ENCODE measurements at places on chromosomes 13 and 19.
A peak's percentile ranks its signal among the peaks of the same experiment; 100 is the strongest.

DNA sequence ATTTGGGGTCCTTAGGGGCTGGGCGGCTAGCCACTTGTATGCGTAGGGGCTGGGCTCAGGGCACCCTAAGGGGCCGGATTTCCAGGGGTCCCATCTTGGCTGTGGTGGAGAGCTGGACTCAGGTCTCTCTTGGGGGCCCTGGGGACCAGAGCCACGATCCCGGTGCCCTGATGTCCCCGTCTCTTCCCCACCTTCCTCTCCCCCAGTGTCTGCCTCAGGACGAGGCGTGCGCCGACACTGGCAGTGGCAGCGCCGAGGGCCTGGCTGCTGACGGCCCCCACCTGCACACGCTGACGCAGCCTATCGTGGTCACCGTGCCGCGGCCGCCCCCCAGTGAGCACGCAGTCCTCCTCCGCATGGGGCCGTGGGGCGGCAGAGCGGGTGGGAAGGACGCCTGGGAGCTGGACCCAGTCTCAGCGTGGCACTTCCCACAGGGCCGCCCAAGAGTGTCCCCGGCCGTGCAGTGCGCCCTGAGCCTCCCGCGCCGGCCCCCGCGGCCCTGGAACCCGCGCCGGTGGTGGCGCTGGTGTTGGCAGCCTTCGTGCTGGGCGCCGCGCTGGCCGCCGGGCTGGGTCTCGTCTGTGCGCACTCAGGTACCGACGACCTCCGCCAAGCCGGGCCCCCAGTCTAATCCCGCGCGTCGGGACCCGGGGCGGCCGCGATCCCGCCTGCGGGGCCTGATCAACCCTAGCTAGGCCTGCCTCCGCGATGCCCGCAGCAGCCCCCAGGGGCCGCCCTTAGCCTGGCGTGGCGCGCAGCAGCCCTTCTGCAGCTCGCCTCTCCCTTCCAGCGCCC, 2.7 kb upstream of the SNAPC2 start:
- DNase-seq, result no peak

GRCh38 chr19:5615756-5616327, 6.7 kb downstream of the SAFB2 start:
- DNase-seq, result no peak

- no peak for DNase-seq
These were observed 2.9 kb upstream of the HTR2A start for GRCh38 chr13:46899801-46900200.

DNA sequence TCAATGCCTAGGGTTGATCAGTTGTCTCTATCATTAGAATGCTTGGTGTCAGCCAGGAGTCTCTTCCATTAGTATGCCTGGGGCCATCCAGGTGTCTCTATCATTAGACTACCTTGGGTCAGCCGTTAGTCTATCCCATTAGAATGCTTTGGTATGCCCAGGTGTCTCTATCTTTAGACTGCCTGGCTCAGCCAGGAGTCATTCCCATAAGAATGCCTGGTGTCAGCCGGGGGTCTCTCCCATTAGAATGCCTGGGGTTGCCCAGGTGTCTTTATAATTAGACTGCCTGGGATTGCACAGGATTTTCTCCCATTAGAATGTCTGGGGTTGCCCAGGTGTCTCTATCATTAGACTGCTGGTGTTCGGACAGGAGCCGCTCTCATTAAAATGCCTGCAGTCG, 1442.9 kb downstream of the UQCRFS1 start:
- no peak for DNase-seq

DNA sequence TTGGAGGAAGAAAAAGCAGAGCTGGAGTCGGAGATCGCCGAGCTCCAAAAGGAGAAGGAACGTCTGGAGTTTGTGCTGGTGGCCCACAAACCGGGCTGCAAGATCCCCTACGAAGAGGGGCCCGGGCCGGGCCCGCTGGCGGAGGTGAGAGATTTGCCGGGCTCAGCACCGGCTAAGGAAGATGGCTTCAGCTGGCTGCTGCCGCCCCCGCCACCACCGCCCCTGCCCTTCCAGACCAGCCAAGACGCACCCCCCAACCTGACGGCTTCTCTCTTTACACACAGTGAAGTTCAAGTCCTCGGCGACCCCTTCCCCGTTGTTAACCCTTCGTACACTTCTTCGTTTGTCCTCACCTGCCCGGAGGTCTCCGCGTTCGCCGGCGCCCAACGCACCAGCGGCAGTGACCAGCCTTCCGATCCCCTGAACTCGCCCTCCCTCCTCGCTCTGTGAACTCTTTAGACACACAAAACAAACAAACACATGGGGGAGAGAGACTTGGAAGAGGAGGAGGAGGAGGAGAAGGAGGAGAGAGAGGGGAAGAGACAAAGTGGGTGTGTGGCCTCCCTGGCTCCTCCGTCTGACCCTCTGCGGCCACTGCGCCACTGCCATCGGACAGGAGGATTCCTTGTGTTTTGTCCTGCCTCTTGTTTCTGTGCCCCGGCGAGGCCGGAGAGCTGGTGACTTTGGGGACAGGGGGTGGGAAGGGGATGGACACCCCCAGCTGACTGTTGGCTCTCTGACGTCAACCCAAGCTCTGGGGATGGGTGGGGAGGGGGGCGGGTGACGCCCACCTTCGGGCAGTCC, 5.0 kb downstream of the FOSB start:
- no peak for DNase-seq

DNA sequence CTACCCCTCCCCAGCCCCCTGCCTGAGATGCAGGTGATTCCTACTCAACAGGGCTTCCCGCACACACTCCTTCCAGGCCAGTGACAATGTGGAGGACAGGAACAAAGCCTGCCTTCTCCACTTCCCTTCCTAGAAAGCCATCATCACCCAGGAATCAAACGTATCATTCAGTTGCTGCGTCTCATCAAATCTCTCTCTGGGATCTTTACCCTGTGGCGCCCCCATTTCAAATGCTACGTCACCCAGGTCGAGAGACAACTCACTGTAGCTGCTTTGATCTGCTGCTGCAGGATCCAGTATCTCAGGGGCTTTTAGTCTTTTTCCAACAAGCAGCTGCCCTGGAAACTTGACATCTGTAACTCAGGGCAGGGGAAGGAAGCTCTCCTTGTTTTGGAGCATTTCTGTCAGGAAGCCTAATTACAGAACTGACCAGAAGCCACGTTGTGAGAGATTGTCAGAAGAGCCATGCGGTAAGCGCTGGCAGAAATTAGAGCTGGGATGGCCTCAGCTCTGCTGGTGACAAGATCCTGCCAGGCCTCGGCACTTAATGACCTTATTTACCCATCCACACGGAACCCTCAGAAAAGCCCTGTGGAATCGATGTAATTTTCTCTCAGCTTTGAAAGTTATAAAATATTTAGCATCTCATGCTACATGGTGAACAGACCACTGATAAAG, 140.5 kb downstream of the STK24 start:
- DNase-seq, result no peak

DNA sequence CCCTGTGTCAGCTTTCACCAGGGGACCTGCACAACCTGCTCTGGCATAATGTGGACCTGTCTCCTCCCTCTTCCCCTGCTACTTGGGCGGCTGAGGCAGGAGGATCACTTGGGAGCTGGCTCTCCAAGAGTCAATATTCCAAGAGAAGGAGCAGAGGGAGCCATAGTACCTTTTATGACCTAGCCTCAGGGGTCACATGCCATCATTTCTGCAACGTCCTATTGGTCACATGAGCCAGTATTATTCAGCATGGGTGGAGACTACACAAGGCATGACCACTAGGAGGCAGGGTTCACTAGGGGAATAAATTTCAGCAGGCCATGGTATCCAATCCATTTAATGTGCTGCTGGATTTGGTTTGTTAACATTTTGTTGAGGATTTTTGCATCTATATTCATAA, 12.0 kb upstream of the SHFL start:
- DNase-seq, result peak; percentile 5

GRCh38 chr19:33256261-33256660, 30.6 kb upstream of the SLC7A10 start:
- no peak for DNase-seq

DNA sequence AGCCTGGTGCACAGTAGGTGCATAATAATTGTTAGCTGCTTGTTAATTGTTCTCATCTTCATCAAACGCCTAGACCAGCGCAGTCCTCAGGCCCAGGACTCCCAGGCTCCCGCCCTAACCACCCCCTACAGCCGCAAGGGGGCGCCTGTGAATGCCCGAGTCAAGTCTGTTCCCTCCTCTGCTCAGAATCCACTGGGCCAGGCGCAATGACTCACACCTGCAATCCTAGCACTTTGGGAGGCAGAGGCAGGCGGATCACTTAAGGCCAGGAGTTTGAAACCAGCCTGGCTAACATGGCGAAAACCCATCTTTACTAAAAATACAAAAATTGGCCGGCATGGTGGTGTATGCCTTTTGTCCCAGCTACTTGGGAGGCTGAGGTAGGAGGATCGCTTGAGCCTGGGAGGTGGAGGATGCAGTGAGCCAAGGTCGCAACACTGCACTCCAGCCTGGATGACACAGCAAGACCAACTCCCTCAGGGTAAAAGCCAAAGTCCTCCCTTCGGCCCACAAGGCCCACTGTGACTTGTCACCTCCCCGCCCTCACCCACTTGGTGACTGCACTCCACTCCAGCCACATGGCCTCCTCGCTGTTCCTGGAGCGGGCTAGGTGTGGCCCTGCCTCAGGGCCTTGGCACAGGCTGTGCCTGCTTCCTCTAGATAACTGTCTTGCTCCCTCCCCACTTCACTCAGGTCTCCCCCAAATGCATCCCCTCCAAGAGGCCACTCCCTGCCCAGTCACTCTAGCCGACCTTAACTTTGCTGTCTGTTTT, 9.1 kb downstream of the ZNF653 start:
- no peak for DNase-seq

DNA sequence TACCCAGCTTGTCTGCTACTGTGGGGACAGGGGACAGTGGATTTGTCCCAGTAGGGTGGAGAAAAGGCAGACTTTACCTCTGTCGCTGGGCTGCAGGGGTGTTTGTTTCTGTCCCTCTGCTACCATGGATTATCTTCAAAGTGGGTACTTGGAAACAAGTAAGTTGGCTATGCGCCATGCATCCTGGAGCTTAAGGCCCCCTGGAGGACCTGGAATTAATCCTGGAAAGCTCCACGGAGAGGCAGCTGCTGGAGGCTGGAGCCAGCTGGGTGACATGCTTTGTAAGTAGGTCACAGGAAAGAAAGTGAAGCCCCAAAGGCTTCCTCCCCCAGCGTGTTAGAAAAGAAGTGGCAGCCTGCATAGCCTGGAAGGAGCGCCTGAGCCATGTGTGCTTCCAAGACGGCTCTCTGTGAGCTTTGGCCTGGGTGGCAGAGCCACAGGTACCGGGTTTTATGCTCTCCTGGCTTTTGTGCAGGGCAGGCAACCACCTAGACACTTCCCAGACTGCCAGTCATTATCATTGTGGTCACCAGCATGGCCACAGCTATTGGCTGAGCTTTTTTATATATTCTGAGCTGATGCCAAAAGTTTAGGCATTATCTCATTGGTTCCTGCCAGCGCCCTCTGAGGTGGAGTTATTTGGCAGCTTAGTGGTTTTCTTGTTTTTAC, 9.5 kb downstream of the B3GLCT start:
- DNase-seq, result peak; percentile 60

GRCh38 chr13:22665506-22665905, 515.3 kb upstream of the SGCG start:
- peak; percentile 54 for DNase-seq

DNA sequence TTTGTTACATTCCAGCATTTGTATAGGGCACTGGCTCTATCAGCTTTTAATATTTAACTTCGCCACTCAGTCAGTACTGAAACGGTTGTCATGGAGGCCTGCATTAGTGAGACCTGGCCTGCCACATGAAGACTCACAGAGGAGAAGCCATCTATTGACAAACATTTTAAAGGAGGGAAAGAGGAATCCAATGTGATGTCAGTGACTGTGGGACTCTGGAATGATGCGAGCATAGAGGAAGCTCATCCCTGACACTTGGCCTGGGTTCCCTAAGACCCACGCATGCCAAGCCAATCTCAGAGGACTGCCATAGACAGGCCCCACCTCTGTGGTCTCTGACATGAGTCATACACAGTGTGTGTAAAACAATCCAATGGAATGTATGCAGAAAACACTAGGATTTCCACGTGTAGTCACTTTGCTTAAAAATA, 7.9 kb upstream of the DPY19L3 start:
- DNase-seq, result no peak

DNA sequence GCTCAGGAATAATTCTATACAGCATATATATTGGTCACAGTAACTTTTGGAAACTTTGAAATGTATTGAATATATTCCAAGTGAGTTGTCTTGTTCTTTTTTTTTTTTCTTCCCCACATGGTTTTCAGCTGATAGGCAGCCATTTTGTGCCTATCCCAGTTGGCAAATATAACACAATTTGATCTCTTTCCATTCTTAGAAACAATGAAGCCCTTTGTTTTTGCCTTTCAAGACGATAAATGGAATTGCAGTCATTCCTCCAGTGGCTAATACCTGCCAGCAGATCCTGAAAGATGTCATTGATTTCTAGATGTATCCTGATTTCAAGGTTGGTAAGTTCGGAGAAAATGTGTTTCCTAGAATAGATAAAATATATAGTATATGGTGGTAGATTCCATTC, 951.1 kb upstream of the SLC10A2 start:
- no peak for DNase-seq

DNA sequence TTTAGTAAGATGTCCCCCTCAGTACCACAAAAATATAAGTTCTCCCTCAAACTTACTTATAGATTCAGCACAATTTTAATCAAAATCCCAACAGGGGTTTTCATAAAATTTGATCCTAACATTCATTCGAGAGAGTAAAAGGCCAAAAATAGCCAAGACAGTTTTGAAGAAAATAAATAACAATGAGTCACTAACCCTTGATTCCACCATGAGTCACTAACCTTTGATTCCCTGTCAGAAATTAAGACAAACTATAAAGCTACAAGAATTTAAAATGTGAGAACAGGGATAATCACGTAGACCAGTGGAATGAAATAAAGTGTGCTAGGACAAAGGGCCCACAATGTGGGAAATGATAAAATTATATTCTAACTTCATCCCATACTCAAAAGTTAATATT, 320.3 kb downstream of the SUCLA2 start:
- DNase-seq, result no peak

DNA sequence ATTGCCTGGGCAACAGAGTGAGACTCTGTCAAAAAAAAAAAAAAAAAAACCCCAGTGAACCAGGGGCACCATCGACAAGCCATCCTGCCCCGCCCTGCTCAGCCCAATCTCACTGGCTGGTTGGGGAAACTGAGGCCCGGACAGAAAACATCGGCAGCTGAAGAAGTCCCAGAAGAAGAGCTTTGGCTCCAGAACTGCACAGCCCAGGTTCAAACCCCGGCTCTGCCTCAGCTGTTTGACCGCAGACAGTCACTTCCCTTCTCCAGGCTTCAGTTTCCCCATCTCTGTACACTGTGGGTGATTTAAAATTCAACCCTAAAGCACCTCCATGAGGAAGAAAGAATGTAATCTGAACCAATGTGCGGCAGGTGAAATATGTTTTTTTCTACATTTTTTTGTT, 9.4 kb upstream of the SEMA6B start:
- DNase-seq, result no peak
